Right atrium auricular region (tissue), 2 donors: ENCODE measurements at places on chromosomes 12 and 14.

GRCh38 chr12:2082321-2082720, 29.5 kb downstream of the CACNA1C start:
- peak overlapping the region; percentile 69 for H3K27ac ChIP-seq
- no peak for DNase-seq
- no peaks in the 10 kb centered on the region for H3K27me3 ChIP-seq
- H3K4me1 ChIP-seq: peaks cover 63% of the 10 kb centered on the region
- no peaks in the 10 kb centered on the region for H3K36me3 ChIP-seq

- H3K27me3 ChIP-seq: no peaks in the 10 kb centered on the region
- DNase-seq: peak; percentile 86
These were observed 26.6 kb upstream of the PNMA1 start for GRCh38 chr14:73740618-73741326.

GRCh38 chr14:24337824-24338175, 2.0 kb downstream of the RIPK3 start:
- no peaks in the 10 kb centered on the region for H3K27me3 ChIP-seq
- no peak for DNase-seq
- H3K27ac ChIP-seq: no peak overlapping the region

- H3K36me3 ChIP-seq: no peaks in the 10 kb centered on the region
- peak overlapping the region; percentile 83 for H3K27ac ChIP-seq
- H3K4me1 ChIP-seq: peaks cover 51% of the 10 kb centered on the region
- H3K4me3 ChIP-seq: no peak overlapping the region
- H3K27me3 ChIP-seq: no peaks in the 10 kb centered on the region
These were observed 53.4 kb downstream of the RGS6 start for GRCh38 chr14:71985538-71986189.

DNA sequence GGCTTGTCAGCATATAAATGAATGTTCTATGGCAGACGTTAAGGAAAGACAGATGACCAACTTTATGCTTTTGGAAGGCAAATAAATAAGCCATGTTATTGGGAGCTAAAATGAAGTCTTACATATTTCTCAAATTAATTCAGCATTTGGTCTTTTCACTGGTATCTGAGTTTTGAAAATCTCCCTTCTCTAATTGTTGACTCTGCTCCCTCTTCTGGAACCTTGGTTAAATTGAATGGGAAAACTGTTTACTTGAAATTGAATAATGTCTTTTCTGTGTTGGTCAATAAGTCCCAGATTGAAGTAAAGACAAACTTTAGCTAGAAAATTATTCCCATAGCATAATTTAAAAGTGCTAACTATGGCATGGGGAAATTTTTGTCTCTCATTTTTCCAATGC, 38.7 kb downstream of the LGR5 start:
- H3K4me3 ChIP-seq: no peak overlapping the region
- no peaks in the 10 kb centered on the region for H3K36me3 ChIP-seq
- no peaks in the 10 kb centered on the region for H3K27me3 ChIP-seq
- no peak overlapping the region for H3K27ac ChIP-seq
- no peak for DNase-seq
- H3K4me1 ChIP-seq: no peaks in the 10 kb centered on the region

GRCh38 chr12:46065412-46066166, 75.2 kb upstream of the SCAF11 start:
- H3K27me3 ChIP-seq: no peaks in the 10 kb centered on the region
- H3K4me1 ChIP-seq: no peaks in the 10 kb centered on the region
- no peak overlapping the region for H3K27ac ChIP-seq
- DNase-seq: no peak

DNA sequence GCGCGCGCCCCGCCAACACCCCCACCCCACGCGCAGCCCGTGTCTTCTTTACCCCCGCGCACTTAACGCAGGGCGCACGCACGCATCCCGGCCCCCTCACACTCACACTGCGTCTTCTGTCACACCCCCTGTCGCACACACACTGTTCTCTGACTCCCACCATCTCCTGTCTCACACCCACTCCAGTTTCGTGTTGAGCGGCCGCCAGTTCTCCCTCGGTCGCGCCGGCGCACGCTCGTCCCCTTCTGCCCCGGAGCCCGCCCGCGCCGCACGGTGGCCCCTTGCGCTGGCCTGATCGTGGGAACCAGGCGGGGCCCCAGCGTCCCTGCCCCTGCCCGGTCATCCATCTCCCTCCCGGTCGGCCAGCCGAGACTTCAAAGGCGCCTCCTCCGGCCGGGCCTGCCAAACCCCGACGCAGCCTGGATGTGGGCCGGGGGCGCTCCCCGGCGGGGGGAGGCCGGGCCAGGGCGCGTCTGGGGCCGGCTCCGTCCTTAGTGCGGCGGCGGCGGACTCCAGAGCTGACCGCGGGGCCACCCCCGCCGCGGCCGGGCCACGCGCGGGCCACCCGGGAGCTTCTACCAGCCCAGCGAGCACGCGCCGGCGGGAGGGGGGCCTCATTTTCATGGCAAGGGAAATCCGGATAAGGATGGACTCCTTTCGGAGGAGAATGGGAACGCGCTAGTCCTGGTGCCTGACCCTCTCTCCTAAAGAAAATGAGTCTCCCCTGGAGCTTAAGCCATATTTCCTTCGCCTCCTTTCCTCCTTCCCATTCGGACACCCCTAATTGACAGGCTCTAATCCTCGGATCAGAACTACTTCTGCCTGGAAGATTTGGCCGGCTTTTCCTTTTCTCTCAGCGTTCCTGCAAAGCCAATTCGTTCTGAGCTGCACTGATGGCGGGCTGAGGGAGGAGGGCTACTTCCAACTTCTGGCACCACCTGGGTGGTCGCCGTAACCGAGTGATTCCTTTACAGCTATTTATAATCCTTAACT, 82.0 kb upstream of the HMGA2 start:
- H3K4me3 ChIP-seq: peak overlapping the region; percentile 64
- peak overlapping the region; percentile 26 for H3K27ac ChIP-seq
- H3K4me1 ChIP-seq: no peaks in the 10 kb centered on the region
- no peaks in the 10 kb centered on the region for H3K27me3 ChIP-seq

- no peak overlapping the region for H3K27ac ChIP-seq
- no peaks in the 10 kb centered on the region for H3K27me3 ChIP-seq
- no peak for DNase-seq
- no peaks in the 10 kb centered on the region for H3K4me1 ChIP-seq
These were observed 17.0 kb upstream of the NUBPL start for GRCh38 chr14:31543969-31544799.

DNA sequence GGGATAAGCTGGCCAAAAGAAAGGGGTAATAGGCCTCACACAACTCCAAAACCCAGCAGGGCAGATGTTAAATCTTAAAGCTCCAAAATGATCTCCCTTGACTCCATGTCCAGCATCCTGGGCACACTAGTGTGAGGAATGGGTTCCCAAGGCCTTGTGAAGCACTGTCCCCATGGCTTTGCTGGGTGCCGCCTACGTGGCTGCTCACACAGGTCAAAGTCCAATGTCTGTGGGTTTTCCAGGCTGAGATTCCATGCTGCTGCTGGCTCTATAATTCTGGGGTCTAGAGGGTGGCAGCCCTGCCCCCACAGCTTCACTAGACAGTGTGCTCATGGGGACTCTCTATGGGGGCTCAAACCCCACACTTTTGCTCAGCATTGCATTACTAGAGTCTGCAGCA, 145.3 kb upstream of the GRIN2B start:
- no peaks in the 10 kb centered on the region for H3K36me3 ChIP-seq
- no peak overlapping the region for H3K27ac ChIP-seq
- DNase-seq: no peak
- no peak overlapping the region for H3K4me3 ChIP-seq
- no peaks in the 10 kb centered on the region for H3K27me3 ChIP-seq
- no peaks in the 10 kb centered on the region for H3K4me1 ChIP-seq

DNA sequence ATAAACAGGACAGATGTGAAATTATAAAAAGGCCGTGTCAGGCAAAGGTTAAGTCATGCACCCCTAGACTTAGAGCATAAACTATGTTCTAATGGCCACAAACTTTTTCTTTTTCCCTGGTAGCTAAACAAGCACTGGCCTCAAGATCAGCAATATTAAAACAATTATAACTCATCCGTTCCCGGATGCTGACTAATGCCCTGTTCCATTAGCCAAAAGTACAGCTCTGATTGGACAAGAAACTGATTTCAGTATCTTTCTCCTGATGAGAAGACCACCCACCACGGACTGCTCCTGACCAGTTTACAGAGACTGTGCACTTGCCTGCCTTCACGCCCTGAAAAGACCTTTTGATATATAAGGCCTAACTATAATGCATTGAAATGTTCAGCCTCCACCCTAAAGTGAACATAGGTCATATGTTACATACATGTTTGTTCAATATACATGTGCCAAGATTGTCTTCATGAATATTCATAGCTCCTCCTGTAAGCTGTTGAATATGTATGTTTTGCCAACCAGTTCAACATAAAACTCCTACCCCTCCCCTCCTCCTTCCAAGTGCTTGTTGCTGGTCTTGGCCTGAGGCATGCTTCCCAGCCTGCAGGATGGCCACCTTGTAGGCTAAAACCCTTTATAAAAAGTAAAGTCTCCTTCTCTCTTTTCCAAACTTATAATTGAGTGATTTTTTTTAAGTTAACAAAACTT, 162.0 kb downstream of the IPO8 start:
- no peak for DNase-seq
- H3K27ac ChIP-seq: no peak overlapping the region
- no peaks in the 10 kb centered on the region for H3K36me3 ChIP-seq
- no peaks in the 10 kb centered on the region for H3K4me1 ChIP-seq

DNA sequence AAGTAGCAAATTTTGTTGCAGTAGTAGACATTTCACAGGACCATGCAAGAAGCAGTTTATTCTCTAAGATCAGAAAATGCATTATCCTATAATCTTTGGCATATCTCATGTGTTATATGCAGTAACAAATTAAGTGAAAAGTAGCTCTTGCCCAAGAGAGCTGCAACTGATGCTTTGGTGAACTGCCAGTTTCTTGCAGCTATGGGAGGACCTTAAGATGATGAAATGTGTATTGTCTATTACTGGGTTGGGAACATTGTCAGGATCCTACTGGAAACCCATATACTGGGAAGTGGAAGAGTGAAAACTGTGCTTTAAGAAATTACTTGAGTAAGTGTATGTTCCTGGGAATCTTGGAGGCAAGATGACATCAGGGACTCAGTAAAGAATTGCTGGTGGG, 238.8 kb downstream of the DACT1 start:
- DNase-seq: no peak
- H3K36me3 ChIP-seq: no peaks in the 10 kb centered on the region
- no peak overlapping the region for H3K4me3 ChIP-seq
- no peaks in the 10 kb centered on the region for H3K4me1 ChIP-seq
- H3K27ac ChIP-seq: no peak overlapping the region

DNA sequence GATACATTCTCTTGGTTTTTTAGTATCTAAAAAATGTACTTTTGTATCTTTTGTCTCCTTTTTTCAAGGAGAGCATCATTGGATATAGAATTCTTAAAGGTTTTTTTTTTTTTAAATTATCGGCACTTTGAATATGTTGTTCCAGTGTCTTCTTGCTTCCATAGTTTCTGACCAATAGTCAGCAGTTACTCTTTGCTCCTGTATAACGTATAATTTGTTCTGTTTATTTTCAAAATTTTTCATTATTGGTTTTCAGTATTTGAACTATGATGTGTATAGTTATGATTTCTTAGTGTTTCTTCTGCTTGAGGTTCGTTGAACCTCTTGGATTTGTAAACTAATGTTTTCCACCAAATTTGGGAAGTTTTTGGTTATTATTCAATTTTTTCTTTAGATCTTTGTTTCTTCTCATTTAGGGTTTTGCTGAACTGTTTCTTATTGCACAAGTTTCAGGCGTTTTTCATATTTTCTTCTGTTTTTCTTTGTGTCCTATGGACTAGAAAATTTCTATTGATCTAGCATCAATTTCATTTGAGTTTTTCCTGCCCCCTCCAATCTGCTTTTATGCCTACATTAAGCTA, 93.9 kb downstream of the PLBD1 start:
- peaks cover 70% of the 10 kb centered on the region for H3K36me3 ChIP-seq
- no peak overlapping the region for H3K4me3 ChIP-seq
- no peaks in the 10 kb centered on the region for H3K27me3 ChIP-seq
- no peaks in the 10 kb centered on the region for H3K4me1 ChIP-seq
- H3K27ac ChIP-seq: no peak overlapping the region

DNA sequence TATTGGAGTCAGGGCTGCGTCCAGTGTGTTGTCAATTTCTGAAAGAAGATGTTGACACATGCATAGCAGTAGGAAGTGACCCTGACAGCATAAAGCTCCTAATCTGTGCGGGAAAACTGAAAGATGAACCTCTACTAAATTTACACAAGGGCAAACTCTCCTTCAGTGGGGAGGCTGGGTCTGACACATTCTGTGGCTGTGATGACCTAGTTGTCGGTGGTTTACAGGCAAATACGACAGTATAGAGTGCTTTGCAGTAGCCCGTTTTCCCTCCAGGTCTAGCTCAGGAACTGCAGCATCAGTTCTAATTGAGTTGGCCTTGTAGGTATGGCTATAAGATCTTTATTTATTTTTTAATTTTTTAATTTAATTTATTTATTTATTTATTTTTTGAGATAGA, 14.8 kb upstream of the GABARAPL1 start:
- H3K4me3 ChIP-seq: no peak overlapping the region
- no peak for DNase-seq
- no peak overlapping the region for H3K27ac ChIP-seq
- no peaks in the 10 kb centered on the region for H3K27me3 ChIP-seq
- H3K36me3 ChIP-seq: no peaks in the 10 kb centered on the region

GRCh38 chr12:52020539-52021336, 14.0 kb downstream of the TAMALIN start:
- DNase-seq: no peak
- no peaks in the 10 kb centered on the region for H3K4me1 ChIP-seq
- H3K36me3 ChIP-seq: no peaks in the 10 kb centered on the region
- H3K4me3 ChIP-seq: no peak overlapping the region
- H3K27me3 ChIP-seq: no peaks in the 10 kb centered on the region

DNA sequence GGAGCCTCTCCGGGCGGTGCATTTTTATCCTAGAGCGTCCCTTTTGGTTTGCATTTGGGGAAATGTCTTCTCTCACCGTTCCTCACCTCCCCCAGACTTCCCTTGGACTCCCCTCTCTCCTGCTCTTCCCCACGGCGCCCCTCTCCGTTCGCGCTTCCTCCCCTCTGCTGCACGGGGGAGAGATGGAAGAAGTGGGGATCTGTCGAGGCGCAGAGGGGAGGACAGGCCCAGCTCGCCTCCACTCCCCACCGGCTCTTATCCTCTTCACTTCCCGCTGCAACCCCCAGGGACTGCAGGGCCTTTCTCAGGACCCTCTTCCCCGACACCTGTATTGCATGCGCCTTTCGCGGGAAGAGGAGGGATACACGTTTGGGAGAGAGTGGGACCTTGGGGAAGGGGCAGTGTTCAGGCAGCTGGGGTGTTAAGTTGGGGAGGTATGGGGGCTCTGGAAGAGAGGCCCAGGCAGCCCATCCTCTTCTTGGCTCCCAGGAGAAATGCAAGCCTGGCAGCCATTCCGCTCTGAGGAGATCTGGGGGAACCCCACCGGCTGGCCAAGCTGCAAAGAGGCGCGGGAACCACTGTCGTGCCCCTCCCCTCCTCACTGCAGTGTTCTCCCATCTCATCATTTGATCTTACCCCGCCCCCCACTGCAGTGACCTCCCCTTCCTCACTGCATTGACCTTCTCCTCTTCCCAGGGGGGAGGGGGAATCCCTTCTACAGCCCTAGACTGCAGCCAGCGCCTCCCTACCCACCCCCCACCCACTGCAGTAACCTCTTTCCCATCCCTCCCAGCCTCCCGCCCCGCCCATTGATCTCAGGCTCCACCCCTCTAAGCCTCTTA, 788 bp downstream of the ENO2 start:
- peak overlapping the region; percentile 78 for H3K27ac ChIP-seq
- no peaks in the 10 kb centered on the region for H3K4me1 ChIP-seq
- H3K36me3 ChIP-seq: peaks cover 4% of the 10 kb centered on the region

GRCh38 chr12:21991526-21991925, 50.3 kb upstream of the ABCC9 start:
- no peak overlapping the region for H3K4me3 ChIP-seq
- H3K36me3 ChIP-seq: no peaks in the 10 kb centered on the region
- no peaks in the 10 kb centered on the region for H3K4me1 ChIP-seq
- no peak overlapping the region for H3K27ac ChIP-seq
- no peak for DNase-seq

- peaks cover 40% of the 10 kb centered on the region for H3K36me3 ChIP-seq
- peak overlapping the region; percentile 64 for H3K27ac ChIP-seq
- no peak for DNase-seq
- no peaks in the 10 kb centered on the region for H3K27me3 ChIP-seq
These were observed 35.6 kb downstream of the CHGA start for GRCh38 chr14:92958373-92959188.
